ENCODE measurements at places on chromosomes 5 and 9.

- DNase-seq: no peak
- no peaks in the 10 kb centered on the region for H3K4me1 ChIP-seq
- no peaks in the 10 kb centered on the region for H3K27me3 ChIP-seq
Measured at GRCh38 chr9:105385381-105385985, 62.4 kb upstream of the FSD1L start.

GRCh38 chr9:117365438-117365837 is 49.4 kb downstream of the ASTN2 start:
- H3K4me1 ChIP-seq: no peaks in the 10 kb centered on the region
- H3K4me3 ChIP-seq: no peak overlapping the region
- no peaks in the 10 kb centered on the region for H3K27me3 ChIP-seq
- H3K36me3 ChIP-seq: no peaks in the 10 kb centered on the region
- DNase-seq: no peak

DNA sequence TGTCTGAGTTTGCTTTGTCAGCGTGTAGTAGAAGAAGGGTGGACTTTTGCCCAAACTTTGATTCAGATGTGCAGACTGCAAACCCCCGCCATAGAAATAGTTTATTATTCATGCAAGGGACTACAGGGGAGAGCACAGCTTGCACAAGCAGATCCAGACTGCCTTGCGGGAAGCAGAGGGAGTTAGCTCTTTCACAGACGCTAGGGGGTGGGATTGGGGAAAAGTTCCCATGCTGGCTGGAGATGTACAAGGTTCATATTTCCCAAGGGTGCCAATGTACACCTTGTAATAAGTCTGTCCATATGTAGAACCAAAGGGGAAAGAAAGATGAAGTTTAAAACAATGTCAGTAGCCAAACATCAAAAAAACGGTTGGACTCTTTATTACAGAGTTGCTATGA is 749.7 kb upstream of the COX7C start:
- H3K27ac ChIP-seq: no peak overlapping the region
- no peaks in the 10 kb centered on the region for H3K4me1 ChIP-seq
- H3K4me3 ChIP-seq: no peak overlapping the region
- H3K36me3 ChIP-seq: no peaks in the 10 kb centered on the region
- no peaks in the 10 kb centered on the region for H3K27me3 ChIP-seq

DNA sequence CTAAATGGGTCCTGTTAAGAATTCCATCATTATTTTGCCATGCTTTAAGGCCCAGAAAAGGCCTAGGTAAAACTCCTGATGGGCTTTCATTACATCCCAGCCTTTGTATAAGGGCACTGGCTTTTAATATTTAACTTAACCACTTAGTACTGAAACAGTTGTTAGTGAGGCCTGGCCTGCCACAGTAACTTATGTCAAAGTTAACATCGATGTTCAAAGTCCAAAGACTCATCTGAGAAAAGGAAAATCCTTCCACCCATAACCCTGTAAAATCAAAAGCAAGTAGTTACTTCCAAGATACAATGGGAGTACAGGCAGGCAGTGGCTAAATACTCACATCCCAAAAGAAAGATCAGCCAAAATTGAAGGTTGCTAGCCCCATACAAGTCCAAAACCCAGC is 15.0 kb upstream of the UGT3A1 start:
- no peaks in the 10 kb centered on the region for H3K36me3 ChIP-seq
- no peaks in the 10 kb centered on the region for H3K4me1 ChIP-seq
- H3K27me3 ChIP-seq: no peaks in the 10 kb centered on the region
- no peak overlapping the region for H3K4me3 ChIP-seq
- DNase-seq: no peak

- no peak overlapping the region for H3K27ac ChIP-seq
- peaks cover 15% of the 10 kb centered on the region for H3K4me1 ChIP-seq
- no peak for DNase-seq
- no peak overlapping the region for H3K4me3 ChIP-seq
Measured at GRCh38 chr5:72451741-72452505, 55.3 kb downstream of the ZNF366 start.

DNA sequence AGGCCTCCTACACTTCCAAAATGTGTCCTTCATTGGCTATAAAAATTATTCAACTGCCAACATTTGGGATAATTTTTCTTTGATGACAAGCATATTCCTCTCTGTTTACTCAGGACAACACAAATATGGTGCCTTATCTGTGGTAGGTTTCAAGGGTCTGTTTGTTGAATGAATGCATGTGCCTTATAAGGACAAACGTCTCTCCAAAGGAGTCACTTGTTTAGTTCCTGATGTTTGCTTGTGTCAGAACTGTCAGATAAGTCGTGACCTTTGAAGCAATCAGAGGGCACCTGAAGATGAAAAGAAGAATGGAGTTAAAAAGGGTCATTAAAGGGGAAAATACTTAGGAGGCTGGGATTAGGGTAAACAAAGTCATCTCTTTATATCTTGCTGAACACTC is 3.6 kb upstream of the OR1J2 start:
- H3K36me3 ChIP-seq: no peaks in the 10 kb centered on the region
- H3K4me1 ChIP-seq: no peaks in the 10 kb centered on the region
- H3K4me3 ChIP-seq: no peak overlapping the region
- no peaks in the 10 kb centered on the region for H3K27me3 ChIP-seq

- H3K27me3 ChIP-seq: no peaks in the 10 kb centered on the region
- H3K4me3 ChIP-seq: no peak overlapping the region
- no peaks in the 10 kb centered on the region for H3K36me3 ChIP-seq
- H3K27ac ChIP-seq: no peak overlapping the region
Measured at GRCh38 chr9:28770226-28770625, 1196.9 kb upstream of the C9orf72 start.

DNA sequence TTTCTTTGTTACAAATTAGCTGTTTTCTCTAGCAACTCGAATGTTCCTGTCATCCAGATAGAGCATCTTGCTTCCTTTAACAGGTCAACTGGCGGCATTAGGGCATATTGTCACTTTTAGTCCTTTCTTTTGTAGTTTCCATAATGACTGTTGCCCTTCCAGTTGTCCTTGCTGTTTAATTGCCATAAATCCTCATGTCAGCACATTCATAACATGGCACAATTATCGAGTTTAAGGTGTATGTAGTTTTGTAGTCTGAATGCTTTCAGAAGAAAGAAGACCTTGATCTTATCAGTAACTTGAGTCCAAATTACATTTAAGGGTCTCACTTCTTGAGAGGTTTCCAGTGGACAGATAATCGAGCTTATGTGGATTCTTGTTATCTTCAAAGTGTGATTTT is 161.7 kb upstream of the CDH12 start:
- no peak overlapping the region for H3K4me3 ChIP-seq
- no peaks in the 10 kb centered on the region for H3K27me3 ChIP-seq
- DNase-seq: no peak
- peaks cover 5% of the 10 kb centered on the region for H3K36me3 ChIP-seq
- no peak overlapping the region for H3K27ac ChIP-seq

- no peaks in the 10 kb centered on the region for H3K36me3 ChIP-seq
- no peak overlapping the region for H3K27ac ChIP-seq
- no peak for DNase-seq
- H3K27me3 ChIP-seq: no peaks in the 10 kb centered on the region
- no peaks in the 10 kb centered on the region for H3K4me1 ChIP-seq
- H3K4me3 ChIP-seq: no peak overlapping the region
Measured at GRCh38 chr9:23962101-23962500, 136.1 kb upstream of the ELAVL2 start.
